ENCODE measurements at places on chromosomes 12 and 14. TPM values are rescaled to one million over a fixed set of nuclear protein-coding genes. Genes with fewer than 3 reads are reported as not detected.

DNA sequence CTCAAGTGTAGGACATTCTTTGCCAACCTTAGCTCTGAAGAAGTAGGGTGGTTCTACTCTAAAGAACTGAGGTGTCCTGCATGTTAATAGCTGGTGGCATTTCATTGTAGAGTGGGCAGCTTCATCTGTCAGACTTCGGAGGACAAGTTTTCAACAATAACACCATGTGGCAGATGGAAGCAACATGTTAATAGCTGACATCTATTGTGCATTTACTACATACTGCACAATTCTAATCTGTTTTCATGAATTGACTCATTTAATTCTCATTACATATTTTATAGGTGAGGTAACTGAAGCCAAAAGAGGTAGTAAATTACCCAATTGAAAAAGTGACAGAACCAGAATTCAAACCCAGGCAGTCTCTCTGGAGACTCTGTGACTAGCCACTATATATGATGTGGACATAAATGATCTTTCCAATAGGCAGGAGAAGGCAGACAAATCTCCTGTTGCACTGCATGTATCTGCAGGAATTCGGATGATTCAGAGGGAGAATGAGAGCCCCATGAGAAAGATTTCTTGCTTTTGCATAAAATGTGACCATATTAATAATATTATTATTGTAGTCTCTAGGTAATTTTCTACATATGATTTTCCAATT lies 137.2 kb upstream of the E2F7 start:
- DNase-seq, result no peak

DNA sequence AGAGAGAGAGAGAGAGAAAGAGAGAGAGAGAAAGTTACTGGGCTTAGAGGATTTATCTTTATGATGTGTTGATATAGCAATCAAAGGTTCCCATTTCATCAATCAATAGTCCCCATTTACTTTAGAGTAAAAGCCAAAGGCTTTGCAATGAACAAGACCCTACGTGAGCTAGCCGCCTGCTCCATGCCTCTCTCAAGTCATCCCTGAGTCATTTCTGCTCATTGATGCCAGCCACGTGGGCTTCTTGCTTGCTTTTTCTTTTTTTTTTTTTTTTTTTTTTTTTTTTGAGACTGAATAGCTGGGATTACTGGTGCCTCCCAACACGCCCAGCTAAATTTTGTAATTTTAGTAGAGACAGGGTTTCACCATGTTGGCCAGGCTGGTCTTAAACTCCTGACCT lies 70.9 kb downstream of the GPR135 start:
- DNase-seq, result no peak

- DNase-seq, result no peak
These were observed 158.6 kb downstream of the DICER1 start for GRCh38 chr14:94998685-94999084.

GRCh38 chr12:68263366-68263765 lies 10.0 kb upstream of the IL22 start:
- DNase-seq, result no peak

UBR7 gene
- 24.1 TPM for total RNA-seq

KRT85 gene
- total RNA-seq, result not detected

TMBIM6 gene
- total RNA-seq, result 395 TPM

All from endothelial cell of umbilical vein (primary cell).